ENCODE measurements at places on chromosomes 7 and 10.

GRCh38 chr10:125002423-125003145 is 60.7 kb downstream of the ZRANB1 start:
- DNase-seq: no peak

GRCh38 chr10:62231805-62232204 is 36.8 kb downstream of the RTKN2 start:
- no peak for DNase-seq

- no peak for DNase-seq
Observed at GRCh38 chr10:77319557-77319956, 318.1 kb downstream of the KCNMA1 start.

DNA sequence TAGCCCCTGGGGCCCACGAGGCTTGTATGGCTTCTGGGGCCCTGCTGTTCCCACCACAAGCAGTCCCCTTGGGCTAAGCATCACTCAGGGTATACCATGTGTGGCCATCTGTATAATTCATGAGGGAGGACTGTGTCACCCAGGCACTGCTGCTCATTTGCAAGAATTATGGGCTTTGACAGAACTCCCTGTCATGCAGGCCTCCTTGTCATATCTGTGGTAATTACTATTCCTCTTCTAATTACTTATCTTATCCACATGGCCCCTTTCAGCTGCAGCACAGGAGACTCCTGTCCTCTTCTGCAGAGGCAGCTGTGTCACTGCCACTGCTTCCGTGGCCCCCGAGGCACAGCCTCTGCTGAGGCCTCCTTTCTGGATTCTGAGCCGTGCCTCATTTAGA is 46.3 kb downstream of the LRMDA start:
- no peak for DNase-seq

DNA sequence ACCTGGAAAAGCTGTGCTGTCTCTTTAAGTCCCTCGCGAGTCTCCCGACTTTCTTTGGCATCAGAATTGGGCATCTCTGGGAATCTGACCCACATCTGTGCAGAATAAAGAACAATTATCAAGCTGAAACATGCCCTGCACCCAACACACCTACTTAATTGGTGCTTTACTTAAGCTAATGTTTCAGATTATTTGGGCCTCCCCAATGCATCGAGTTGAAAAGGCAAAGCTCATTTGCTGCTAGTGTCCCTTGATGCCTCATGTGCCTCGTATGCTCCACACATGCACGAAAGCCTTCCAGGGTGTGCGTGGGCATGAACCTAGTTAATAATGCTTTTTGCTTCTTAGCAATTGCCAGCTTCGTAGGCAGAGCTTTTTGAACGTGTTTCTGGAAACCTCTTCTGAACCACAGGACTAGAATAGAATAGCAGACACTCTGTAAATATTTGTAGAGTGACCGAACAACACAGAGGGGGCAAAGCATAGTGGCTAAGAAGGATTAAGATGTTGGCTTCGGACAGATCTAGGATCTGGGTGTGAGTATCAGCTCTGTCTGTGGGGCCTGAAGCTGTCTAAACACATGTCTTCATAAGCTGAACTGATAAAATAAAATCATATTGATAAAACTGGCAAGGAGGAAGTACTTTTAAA is 26.7 kb upstream of the FGFR2 start:
- DNase-seq: no peak

Data from stimulated activated CD8-positive, alpha-beta memory T cell treated with anti-CD3 and anti-CD28 coated beads, Interleukin-4, amount 100 ng/mL, for 1 hour (primary cell).